ENCODE measurements at places on chromosomes 7 and 10. TPM values are rescaled to one million over a fixed set of nuclear protein-coding genes. Genes with fewer than 3 reads are reported as not detected.

Gene DGKB
- total RNA-seq = not detected

Gene RASSF4
- total RNA-seq = 4.4 TPM

Gene GIMAP1
- total RNA-seq = 5.1 TPM

Gene RBP3
- total RNA-seq = not detected

Gene NUTM2B
- 0.45 TPM for total RNA-seq

Gene BICC1
- total RNA-seq = 0.05 TPM

DNA sequence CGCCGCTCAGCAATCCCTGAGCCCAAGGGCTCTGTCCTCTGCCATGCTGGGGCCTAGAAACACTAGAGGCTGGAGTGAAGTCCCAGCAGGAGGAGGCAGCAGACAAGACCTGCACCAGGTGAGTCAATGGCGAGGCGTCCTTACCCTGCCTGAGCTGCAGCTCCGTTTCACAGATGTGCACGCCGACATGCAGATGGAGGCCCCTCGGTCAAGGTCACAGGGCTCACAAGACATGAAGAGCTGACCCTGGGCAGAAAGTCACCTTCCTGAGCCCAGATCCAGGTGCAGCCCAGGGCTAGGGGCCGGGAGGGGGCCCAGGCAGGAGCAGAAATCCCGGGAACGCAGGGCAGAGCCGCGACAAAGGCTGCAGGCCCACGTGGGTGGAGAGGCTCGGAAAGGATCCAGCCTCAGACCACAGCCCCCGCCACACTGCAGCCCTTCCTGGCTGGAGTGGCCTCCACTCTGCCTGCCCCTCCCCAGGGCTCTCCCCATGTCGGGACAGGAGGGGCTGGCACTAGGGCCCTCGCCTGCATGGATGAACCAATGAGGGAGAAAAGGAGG, 23.8 kb downstream of the PDGFA start:
- ATAC-seq = peak; percentile 10

DNA sequence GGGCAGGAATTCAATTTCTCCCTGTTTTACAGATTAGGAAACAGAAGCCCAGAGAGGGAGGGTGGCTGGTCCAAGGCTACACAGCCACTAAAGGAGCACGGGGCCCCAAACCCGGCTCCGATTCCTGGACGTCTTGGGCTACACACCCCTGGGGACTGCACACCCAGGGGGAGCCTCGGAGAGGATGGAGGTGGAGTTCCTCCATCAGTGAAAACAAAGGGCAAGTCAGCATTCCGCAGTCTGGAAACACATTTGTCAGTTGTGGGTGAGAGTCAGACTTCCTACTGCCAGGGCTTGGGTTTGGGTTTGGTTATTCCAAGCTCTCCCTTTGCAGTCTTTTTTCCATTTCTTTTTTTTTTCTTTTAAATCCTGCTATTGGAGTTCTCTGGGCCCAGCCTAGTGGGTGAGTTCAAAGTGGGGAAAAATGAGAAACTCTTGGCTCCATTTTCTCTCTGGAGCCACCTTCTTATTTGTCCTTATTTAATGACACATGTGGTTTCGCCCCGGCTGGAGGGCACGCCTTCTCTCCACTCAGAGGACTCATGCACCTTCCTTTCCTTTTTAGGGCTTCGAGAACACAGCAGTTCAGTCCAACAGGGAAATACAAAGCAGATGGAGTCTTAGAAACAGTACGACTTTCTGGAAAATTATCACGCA, 59.9 kb upstream of the AQP1 start:
- ATAC-seq = no peak

DNA sequence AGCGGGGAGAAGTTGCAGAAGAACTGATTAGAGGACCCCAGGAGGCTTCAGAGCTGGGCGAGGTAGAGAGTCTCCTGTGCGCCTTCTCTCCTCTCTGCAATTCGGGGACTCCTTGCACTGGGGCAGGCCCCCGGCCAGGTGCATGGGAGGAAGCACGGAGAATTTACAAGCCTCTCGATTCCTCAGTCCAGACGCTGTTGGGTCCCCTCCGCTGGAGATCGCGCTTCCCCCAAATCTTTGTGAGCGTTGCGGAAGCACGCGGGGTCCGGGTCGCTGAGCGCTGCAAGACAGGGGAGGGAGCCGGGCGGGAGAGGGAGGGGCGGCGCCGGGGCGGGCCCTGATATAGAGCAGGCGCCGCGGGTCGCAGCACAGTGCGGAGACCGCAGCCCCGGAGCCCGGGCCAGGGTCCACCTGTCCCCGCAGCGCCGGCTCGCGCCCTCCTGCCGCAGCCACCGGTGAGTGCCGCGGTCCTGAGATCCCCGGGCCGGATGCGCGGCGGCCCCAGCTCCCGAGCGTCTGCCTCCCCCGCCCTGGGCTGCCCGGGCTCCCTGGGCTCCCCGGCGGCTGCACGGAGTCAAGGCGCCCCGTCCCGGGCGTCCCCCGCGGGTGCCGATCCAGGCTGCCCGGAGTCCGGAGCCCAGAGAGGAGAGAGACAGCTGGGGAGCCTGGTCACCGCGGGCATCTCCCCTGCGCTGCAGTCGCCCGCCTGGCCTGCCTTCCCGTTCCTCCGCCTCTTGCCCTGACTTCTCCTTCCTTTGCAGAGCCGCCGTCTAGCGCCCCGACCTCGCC, at the start of gene PLAU:
PLAU (plus strand) TSS at position 369 of the 789 bp plus-strand sequence. CDS start 424 bp downstream, outside the sequence.
- ATAC-seq = peak; percentile 55

DNA sequence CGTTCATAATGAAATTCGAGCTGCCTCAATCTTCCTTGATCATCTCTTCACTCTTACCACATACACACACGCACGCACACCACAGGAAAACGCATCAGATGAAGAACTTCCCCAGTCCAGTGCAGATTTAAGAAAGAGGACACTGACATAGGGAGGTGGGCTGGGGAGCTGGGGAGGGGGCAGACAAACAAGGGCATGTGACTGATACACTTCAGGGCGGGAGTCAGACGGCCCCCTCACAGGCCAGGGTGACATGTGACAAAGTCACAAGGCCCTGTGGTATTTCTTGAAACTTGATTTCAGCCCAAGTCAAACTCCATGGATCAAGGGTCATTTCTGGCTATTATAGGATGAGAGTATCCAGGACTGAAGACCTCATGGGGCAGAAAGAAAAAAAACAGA, 82.6 kb downstream of the KCNMA1 start:
- ATAC-seq = no peak

DNA sequence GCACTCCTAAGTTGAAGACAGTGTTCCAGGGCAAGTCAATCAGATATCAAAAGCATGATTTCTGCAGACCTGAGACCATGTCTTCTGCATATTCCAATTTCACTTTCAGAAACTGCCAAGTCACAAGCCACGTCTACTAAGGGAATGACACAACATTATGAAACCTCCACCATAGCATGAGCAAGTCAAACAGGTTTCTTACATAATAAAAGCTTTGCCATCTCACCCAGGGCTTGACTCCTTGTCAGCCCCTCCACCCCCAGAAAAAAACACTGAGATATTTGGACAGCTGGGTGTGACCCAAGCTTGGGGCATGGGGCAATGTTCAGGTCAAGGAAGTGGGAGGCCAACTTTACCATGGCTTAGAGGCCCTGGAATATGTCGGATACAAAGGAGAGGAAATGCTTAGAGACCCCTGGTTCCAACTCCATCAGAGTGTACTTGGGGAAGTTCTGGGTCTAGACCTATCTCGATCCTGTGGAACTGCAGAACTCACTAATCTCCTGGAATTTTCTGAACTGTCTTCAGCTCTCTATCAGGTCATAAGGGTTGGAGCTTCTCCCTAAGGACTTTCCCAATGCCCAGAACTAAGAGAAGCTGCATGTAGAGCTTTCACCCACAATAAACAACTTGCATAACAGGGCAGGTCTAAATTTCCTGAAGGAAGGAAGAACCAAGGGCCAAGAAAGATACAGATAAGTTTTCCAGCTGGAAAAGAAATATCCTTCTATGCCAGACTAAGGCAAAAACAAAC, 80.6 kb upstream of the NAMPT start:
- peak; percentile 75 for ATAC-seq

DNA sequence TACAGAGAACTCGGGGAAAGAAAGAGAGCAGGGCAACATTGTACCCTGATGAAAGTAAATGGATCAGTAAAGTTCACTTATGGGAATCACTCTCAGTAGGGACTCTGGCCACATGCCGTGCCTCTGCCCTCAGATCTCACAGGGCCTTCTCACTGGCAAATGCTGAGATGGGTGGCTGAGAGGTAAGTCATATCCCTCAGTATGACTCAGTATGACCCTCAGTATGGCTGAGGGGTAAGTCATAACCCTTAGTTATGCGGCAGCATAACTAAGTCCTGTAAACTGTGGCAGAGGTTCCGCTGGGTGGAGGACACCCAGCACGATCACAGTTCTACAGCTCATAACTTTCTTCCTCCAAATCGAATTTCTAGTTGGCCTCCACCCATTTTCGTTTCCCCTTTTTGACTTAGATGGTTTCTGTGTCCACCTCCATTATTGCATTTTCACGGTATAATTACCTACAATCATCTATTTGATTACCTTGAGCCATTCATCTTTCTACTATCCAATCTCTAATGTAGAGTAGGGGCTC, 26.5 kb upstream of the WNT16 start:
- peak; percentile 52 for ATAC-seq

DNA sequence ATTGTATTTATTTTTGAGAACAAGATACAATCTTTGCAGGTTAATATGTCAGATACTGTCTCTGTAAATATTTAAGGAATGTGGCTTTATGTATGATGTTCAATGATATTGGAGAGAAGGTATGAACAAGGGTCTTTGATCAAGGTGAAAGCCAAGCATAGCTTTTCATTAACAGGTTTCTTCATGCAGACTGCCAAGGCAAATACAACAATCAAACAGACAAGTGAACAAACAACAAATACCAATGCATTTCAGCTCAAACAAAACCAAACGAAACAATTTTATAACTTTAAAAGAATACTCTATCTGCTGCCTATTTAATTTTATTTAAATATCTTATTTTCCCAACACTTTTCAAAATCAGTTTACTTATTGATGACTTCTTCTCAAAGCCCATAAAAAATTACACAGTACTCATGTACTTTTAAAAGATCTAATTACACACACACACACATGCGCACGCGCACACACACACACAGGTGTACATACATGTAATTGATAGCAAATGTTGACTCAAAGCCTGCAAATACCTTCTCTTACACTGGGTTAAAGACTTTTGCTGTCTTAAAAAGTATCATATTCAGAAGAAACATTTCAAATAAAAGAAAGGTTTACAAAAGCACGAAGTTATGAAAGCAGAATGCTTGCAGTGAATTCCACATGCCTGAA, 201.1 kb upstream of the CCDC6 start:
- ATAC-seq = no peak

DNA sequence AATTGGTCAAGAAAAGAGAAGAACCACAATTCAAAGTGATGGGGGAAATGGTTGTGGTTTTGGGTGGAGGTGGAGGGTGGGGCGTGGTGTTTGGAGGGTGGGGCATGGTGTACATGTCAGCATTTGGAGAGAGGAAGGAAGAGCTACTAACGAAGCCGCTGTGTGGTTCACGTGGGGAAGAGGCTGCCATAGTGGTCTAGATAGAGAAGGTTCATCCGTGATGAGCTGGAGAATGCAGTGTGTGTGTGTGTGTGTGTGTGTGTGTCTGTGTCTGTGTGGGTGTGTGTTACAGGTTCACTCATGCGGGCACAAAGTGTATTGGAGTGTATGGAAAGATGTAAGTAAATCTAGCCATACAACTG, 6.1 kb upstream of the VCL start:
- peak; percentile 92 for ATAC-seq

DNA sequence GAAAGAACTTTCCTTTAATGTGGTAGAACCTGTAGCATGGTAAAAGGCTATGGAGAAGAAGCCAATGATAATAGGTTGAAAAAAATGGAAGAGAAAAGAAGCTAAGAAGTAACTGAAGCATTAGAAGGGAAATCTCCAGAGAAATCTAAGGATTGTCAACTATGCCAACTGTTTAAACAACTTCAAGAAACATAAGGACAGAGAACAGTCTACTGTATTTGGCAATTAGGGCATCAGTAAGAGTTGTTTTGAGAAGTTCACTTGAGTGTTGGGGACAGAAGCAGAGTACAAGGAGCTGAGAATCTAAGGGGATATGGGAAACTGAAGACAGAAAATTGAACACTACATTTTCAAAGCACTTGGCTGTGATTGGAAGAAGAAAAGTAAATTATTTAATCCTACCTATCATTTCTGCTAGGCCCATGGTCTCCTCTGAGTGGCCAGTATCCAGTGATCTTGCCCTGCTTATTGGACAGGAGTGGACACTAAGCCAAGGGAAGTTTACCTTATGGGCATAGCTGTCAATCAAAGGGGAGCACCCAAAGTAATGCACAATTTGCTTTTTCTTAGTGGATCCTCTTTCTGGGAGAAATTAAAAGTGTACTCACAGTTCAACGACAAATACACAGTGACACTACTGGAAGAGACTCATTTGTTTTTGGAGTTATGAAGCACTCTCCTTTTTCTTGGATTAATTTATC, 56.4 kb upstream of the CCDC71L start:
- no peak for ATAC-seq

GRCh38 chr10:60645980-60646379, 132.3 kb upstream of the CDK1 start:
- ATAC-seq = no peak

DNA sequence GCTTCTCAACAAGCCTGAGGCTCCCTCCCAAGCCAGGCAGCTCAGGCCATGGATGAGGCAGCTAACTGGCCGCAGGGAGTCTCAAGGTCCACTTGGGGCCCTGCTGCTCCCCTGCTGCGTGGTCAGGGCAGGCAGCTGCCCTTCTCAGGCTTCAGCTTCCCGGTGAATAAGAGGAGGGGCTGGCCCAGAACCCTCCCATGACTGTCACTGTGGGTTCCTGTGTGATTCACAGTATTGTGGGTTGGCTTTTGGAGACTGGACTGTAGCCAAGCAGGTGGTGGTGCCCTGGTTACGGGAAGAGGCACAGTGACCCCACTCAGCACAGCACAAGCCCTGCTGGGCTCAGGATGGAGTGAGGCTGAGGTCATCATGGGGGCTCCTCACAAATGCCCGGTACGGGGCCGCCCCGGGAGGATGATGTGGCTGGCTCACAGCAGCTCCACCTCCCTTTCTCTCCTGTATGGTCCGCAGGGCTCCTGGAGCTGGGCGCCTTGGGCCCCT, 189.8 kb downstream of the HECW1 start:
- peak; percentile 79 for ATAC-seq

GRCh38 chr7:128697302-128697905, 25.3 kb downstream of the GARIN1A start:
- ATAC-seq = peak; percentile 51

GRCh38 chr10:60246382-60246781, 143.3 kb downstream of the ANK3 start:
- no peak for ATAC-seq

DNA sequence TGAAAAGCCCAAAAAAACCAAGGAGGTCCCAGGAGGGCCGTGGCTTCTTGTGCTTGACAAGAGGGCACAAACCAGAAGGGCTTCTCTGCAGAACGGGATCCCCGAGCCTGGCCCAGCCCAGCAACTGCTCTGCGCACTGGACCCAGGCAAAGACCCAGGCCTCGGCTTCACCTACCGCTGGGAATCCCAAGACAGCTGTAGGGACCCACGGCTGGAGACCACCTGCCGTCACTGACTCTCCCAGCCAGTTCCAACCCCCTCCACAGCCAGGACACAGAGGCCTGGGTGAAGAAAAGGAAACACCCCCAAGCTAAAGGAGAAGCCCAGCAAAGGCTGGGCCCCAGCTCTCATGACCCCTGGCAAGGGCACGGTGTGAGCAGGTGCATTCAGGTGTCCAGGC, 24.3 kb downstream of the PDGFA start:
- peak; percentile 17 for ATAC-seq
